Type B pancreatic cell (in vitro differentiated cells): ENCODE measurements at places on chromosomes 12 and 14. TPM values are rescaled to one million over a fixed set of nuclear protein-coding genes. Genes with fewer than 3 reads are reported as not detected.

KRT7 gene
- total RNA-seq, result 125 and 293 TPM in 2 replicates

EIF2S3B gene
- total RNA-seq, result 0.80 and 0.90 TPM in 2 replicates

RDH16 gene
- 0.43 and 0.68 TPM in 2 replicates for total RNA-seq

MYH6 gene
- 0.24 and 0.50 TPM in 2 replicates for total RNA-seq

CLEC1A gene
- total RNA-seq, result 0.86 and 3.6 TPM in 2 replicates

BMP4 gene
- 12.4 and 36.4 TPM in 2 replicates for total RNA-seq

HRK gene
- total RNA-seq, result 1.9 and 6.6 TPM in 2 replicates

SYNDIG1L gene
- 0.36 and 0.71 TPM in 2 replicates for total RNA-seq

TAS2R50 gene
- total RNA-seq, result 0.86 and 1.8 TPM in 2 replicates

TMPRSS12 gene
- total RNA-seq, result 0.45 TPM in 1 of 2 replicates, not detected in the other

BDKRB2 gene
- total RNA-seq, result 2.1 and 3.6 TPM in 2 replicates

ADCY6 gene
- total RNA-seq, result 40.5 and 54.4 TPM in 2 replicates

ABCD2 gene
- 0.12 and 0.34 TPM in 2 replicates for total RNA-seq

DBX2 gene
- total RNA-seq, result 0.10 TPM in 1 of 2 replicates, not detected in the other

GLTP gene
- total RNA-seq, result 48.7 and 118 TPM in 2 replicates

NPFF gene
- total RNA-seq, result not detected in 2 replicates

RAD9B gene
- 0.12 and 0.46 TPM in 2 replicates for total RNA-seq

RFX4 gene
- 0.29 and 25.4 TPM in 2 replicates for total RNA-seq

SYNE3 gene
- 0.65 and 2.9 TPM in 2 replicates for total RNA-seq

PCNX4 gene
- 35.2 and 70.2 TPM in 2 replicates for total RNA-seq

MYF5 gene
- total RNA-seq, result not detected in 2 replicates

NAV3 gene
- total RNA-seq, result 5.6 and 24.9 TPM in 2 replicates

CLEC4D gene
- total RNA-seq, result not detected in 2 replicates

TWF1 gene
- total RNA-seq, result 63.5 and 101 TPM in 2 replicates

ATL1 gene
- 5.7 and 7.3 TPM in 2 replicates for total RNA-seq

CACNA1C gene
- 12.7 and 14.3 TPM in 2 replicates for total RNA-seq

PTGES3 gene
- 219 and 222 TPM in 2 replicates for total RNA-seq

ACSM4 gene
- total RNA-seq, result not detected in 2 replicates

DHRS4L2 gene
- 16.0 and 18.0 TPM in 2 replicates for total RNA-seq

LUM gene
- 32.8 and 49.5 TPM in 2 replicates for total RNA-seq

PMEL gene
- total RNA-seq, result 1.4 and 136 TPM in 2 replicates

CEBPE gene
- not detected in 2 replicates for total RNA-seq

PTPRB gene
- total RNA-seq, result 1.2 and 4.2 TPM in 2 replicates

PSMB5 gene
- total RNA-seq, result 153 and 177 TPM in 2 replicates

CCNT1 gene
- total RNA-seq, result 39.2 and 46.9 TPM in 2 replicates

DLGAP5 gene
- total RNA-seq, result 18.8 and 58.8 TPM in 2 replicates

RSRC2 gene
- total RNA-seq, result 78.0 and 100.0 TPM in 2 replicates

GYS2 gene
- 0.26 TPM in 1 of 2 replicates, not detected in the other for total RNA-seq

NKX2-8 gene
- 1.1 and 2.1 TPM in 2 replicates for total RNA-seq

TAOK3 gene
- total RNA-seq, result 15.8 and 23.6 TPM in 2 replicates

DEPDC4 gene
- total RNA-seq, result 1.6 and 2.6 TPM in 2 replicates
